ENCODE measurements at places on chromosomes 4 and X. TPM values are rescaled to one million over a fixed set of nuclear protein-coding genes. Genes with fewer than 3 reads are reported as not detected.

Gene SYN1
- polyA plus RNA-seq, result 0.37 TPM

Gene HSFX1
- 0.21 TPM for polyA plus RNA-seq

Gene VEGFC
- polyA plus RNA-seq, result 30.1 TPM

Gene RS1
- not detected for polyA plus RNA-seq

Gene ATXN3L
- not detected for polyA plus RNA-seq

Gene SHROOM3
- 9.5 TPM for polyA plus RNA-seq

All from AG04450 (cell line).